ENCODE measurements at places on chromosomes 2 and 18.

GRCh38 chr2:232309592-232309991 is 69.0 kb upstream of the ALPP start:
- no peak for DNase-seq

GRCh38 chr18:32884543-32884942 is 111.7 kb upstream of the KLHL14 start:
- no peak for DNase-seq

DNA sequence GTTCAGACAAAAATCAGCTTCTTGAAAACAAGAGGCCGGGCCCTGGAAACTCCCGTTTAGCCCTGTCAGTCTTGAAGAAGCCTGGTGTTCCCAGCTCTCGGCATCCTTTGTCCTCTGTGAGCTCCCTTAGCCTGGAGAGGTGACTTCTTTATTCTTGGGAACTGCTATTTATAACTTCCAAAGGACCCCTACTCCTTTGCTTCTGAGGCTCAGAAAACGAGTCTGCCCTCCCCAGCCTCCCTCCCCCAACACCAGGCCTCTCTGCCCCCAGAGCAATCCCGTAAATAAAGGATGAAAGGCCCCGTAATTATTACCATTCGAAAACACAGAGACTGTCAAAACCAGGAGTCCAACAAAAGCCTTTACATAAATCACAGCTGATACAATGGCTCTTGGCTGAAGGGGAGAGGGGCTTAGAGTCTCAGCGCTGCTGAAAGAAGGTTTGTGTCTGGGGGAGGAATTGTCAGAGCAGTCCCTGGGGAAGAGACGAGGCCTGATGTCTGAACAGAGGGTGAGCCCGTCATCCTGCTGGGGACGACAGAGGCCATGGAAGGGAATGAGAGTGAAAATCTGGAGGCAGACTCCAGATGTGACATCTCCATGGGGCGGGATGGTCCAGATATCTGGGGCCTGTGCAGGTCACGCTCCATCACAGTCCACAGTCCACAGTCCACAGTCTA is 283.0 kb downstream of the MYCN start:
- no peak for DNase-seq

DNA sequence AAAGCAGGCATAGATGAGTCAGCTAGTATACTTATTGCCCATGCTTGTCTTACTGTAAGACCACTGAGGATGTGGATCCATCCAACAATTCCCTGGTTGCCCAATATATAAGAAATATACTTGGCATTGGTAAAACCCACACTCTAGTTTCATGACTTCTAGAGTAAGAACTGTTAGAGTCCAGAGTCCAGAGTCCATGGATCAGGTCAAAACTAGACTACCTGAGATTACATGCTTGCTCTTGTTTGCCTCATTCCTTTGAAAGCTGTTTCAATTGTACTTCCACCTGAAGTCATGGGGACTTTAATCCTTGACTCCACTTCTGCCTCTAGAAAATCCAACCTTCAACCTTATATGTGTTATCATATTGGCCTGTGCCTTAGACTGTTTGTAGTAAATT is 707.6 kb upstream of the FAM98A start:
- DNase-seq: no peak

- DNase-seq: no peak
Measured at GRCh38 chr2:110755491-110756078, 23.2 kb downstream of the ACOXL start.

DNA sequence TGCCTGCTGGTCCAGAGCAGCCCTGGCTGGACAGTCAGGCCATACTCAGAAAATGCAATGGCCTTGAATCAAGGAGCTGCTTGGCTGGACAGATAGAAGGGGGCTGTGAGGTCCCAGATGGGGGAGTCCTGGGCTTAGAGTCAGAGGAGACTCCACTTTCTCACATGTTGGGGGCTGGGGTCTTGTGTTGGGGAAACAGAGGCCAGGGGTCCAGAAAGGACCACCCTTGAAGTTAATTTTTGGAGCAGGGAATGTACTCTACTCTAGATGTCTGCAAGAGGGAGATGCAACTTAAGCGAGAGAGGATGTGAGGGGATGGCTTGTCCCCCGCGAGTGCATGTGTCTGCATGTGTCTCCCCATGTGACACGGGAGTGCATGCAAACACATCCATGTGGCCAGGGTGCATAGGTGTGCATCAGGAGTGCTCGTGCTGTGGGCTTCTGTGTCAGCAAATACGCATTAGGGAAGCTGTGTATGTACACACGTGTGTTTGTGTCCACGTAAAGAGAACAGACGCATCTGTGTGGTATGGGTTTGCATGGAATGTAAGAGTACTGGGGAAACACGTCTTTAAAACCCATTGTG is 303.2 kb downstream of the MYCN start:
- DNase-seq: no peak

- no peak for DNase-seq
Measured at GRCh38 chr2:8699839-8700238, 18.0 kb downstream of the ID2 start.
